Naive thymus-derived CD4-positive, alpha-beta T cell (primary cell): ENCODE measurements at places on chromosomes 4 and X. TPM values are rescaled to one million over a fixed set of nuclear protein-coding genes. Genes with fewer than 3 reads are reported as not detected.

Gene GAGE12E
- total RNA-seq: not detected

Gene L1CAM
- total RNA-seq: not detected

Gene CCSER1
- total RNA-seq: 1.9 TPM

Gene AADAT
- total RNA-seq: not detected in 2 replicates

Gene ATXN3L
- not detected for total RNA-seq

Gene WAS
- total RNA-seq: 101 TPM

Gene TEC
- 5.8 TPM for total RNA-seq

Gene FRG2
- total RNA-seq: not detected

Gene CT45A3
- total RNA-seq: not detected

Gene TSPYL2
- 166 TPM for total RNA-seq

Gene PWWP3B
- not detected for total RNA-seq

Gene SPARCL1
- total RNA-seq: not detected

Gene MAGIX
- 1.9 TPM for total RNA-seq

Gene NUP62CL
- 1.6 TPM for total RNA-seq

Gene USP17L10
- total RNA-seq: not detected

Gene TLR1
- 41.9 TPM for total RNA-seq

Gene CYTL1
- total RNA-seq: not detected

Gene DMRTC1
- total RNA-seq: not detected

Gene TBC1D25
- 31.2 TPM for total RNA-seq

Gene EMCN
- total RNA-seq: not detected

Gene SPANXN4
- not detected for total RNA-seq

Gene UGT2A3
- not detected in 2 replicates for total RNA-seq

Gene DRD5
- total RNA-seq: not detected

Gene TRIM2
- 3.9 TPM for total RNA-seq

Gene ANOS1
- total RNA-seq: 0.46 TPM

Gene BEX2
- 48.5 TPM for total RNA-seq

Gene SPANXA2
- total RNA-seq: not detected

Gene ACE2
- total RNA-seq: not detected

Gene DACH2
- not detected for total RNA-seq

Gene FRYL
- 116 TPM for total RNA-seq

Gene ZCCHC12
- total RNA-seq: not detected in 2 replicates
